CD4-positive, alpha-beta memory T cell (primary cell): ENCODE measurements at places on chromosomes 13 and 19. TPM values are rescaled to one million over a fixed set of nuclear protein-coding genes. Genes with fewer than 3 reads are reported as not detected.
A peak's percentile ranks its signal among the peaks of the same experiment; 100 is the strongest.

CACNG8 gene
- not detected for total RNA-seq

KLK8 gene
- not detected for total RNA-seq

POLD1 gene
- total RNA-seq: 40.4 TPM

KLK6 gene
- not detected for total RNA-seq

FCAR gene
- 0.29 TPM for total RNA-seq

IQCN gene
- total RNA-seq: 5.5 TPM

TNNI3 gene
- total RNA-seq: not detected

DLL3 gene
- 0.14 TPM for total RNA-seq

GRCh38 chr13:70432276-70432805 is 324.1 kb upstream of the KLHL1 start:
- H3K27ac ChIP-seq: no peak overlapping the region
- H3K4me1 ChIP-seq: no peaks in the 10 kb centered on the region
- no peak overlapping the region for H3K4me3 ChIP-seq
- H3K36me3 ChIP-seq: no peaks in the 10 kb centered on the region
- no peak for DNase-seq
- no peaks in the 10 kb centered on the region for H3K27me3 ChIP-seq

- no peak overlapping the region for H3K27ac ChIP-seq
- H3K4me3 ChIP-seq: no peak overlapping the region
- no peaks in the 10 kb centered on the region for H3K27me3 ChIP-seq
- DNase-seq: no peak
- no peaks in the 10 kb centered on the region for H3K36me3 ChIP-seq
Observed at GRCh38 chr13:74066937-74067336, 67.3 kb downstream of the KLF12 start.

- H3K27me3 ChIP-seq: peaks cover 19% of the 10 kb centered on the region
- no peak overlapping the region for H3K4me3 ChIP-seq
- no peak for DNase-seq
- no peak overlapping the region for H3K27ac ChIP-seq
Observed at GRCh38 chr19:13864667-13865570, 12.0 kb upstream of the NANOS3 start.

- H3K27me3 ChIP-seq: no peaks in the 10 kb centered on the region
- DNase-seq: no peak
- H3K4me3 ChIP-seq: no peak overlapping the region
- no peaks in the 10 kb centered on the region for H3K36me3 ChIP-seq
- H3K27ac ChIP-seq: no peak overlapping the region
Observed at GRCh38 chr19:21677696-21678418, 89.5 kb downstream of the ZNF100 start.

- no peak overlapping the region for H3K4me3 ChIP-seq
- DNase-seq: peak; percentile 41
- H3K36me3 ChIP-seq: no peaks in the 10 kb centered on the region
- no peaks in the 10 kb centered on the region for H3K27me3 ChIP-seq
Observed at GRCh38 chr13:101127741-101128353, 288.5 kb downstream of the NALCN start.

DNA sequence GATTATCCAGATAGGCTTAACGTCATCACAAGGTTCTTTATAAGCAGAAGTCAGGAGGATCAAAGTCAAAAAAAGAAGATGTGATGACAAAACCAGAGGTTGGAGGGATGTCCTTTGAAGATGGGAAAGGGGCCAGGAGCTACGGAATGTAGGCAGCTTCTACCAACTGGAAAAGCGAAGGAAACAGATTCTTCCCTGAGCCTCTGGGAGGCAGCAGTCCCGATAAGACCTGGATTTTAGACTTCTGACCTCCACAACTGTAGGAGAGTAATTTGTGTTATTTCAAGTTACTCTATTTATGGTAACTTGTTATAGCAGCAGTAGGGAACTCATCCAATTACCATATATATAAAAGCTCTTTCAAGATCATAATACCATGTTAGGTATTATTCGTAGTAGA is 98.8 kb upstream of the MYCBP2 start:
- no peaks in the 10 kb centered on the region for H3K4me1 ChIP-seq
- H3K4me3 ChIP-seq: no peak overlapping the region
- H3K27me3 ChIP-seq: no peaks in the 10 kb centered on the region

GRCh38 chr13:51999510-51999911 is 11.7 kb downstream of the ATP7B start:
- peaks cover 5% of the 10 kb centered on the region for H3K27me3 ChIP-seq
- no peak overlapping the region for H3K27ac ChIP-seq
- no peak for DNase-seq
- H3K36me3 ChIP-seq: no peaks in the 10 kb centered on the region

DNA sequence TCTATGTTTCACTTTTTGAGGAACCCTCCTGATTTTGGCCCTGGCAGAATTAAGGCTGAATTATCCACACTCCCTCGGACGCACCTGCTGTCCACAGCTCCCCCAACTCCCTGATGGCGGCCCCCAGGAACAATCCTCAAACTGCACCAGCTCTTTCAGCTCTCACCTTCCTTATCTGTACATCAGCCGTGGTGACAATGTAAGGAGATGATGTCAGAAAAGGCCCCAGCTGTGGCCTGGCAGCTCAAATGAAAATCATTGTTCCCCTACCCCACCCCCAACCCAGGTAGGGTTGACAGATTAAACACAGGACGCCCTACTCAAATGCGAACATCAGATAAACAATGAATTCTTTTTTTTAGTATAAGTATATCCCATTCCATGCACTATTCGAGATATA is 35.0 kb upstream of the KLF2 start:
- H3K27me3 ChIP-seq: no peaks in the 10 kb centered on the region
- H3K4me1 ChIP-seq: peaks cover 9% of the 10 kb centered on the region
- peak; percentile 38 for DNase-seq
- H3K27ac ChIP-seq: no peak overlapping the region
- H3K36me3 ChIP-seq: no peaks in the 10 kb centered on the region

DNA sequence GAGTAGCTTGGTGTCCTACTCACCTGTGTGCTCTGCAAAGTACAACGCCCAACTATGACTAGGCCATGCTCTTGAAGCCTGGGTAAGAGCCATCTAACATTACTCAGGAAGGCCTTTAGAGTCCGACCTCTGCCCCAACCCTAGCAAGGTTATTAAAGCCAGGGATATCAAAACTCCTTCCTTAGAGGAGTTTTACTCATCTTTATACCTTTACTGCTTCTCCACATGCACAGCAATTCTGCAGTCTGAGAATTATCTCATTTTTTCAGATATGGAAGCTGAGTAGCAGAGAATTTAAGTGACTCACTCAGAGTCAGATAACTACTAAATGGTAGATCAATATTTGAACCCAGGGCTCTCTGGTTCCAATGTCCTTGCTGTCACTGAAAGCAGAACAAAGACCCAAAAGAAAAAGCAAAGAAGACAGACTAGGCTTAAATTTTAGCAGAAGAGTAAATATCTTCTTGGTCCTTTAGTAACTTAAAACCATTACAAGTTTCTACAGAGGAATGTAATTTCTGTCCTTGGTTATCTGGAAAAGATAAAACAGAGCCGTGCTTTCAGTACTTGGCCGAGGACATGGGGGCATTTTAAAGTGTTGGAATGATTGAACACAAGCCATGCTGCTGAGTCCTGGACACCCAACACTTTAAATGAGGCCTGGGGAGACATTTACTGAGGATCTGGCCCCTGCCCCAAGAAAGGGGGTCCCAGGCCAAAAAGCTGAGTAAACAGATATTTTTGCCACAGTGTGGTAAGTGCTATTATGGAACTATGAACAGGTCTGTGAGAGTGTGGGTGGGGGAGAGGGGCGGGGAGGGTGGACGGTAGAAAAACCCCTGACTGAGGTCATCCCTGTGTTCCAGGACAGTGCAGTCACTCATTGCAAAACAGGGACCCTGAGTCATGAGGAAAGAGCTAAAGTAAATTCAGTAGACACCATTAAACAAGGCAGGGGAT is 18.4 kb upstream of the KPNA3 start:
- no peaks in the 10 kb centered on the region for H3K36me3 ChIP-seq
- no peak for DNase-seq
- H3K4me3 ChIP-seq: no peak overlapping the region
- no peak overlapping the region for H3K27ac ChIP-seq
- no peaks in the 10 kb centered on the region for H3K4me1 ChIP-seq
- H3K27me3 ChIP-seq: no peaks in the 10 kb centered on the region

DNA sequence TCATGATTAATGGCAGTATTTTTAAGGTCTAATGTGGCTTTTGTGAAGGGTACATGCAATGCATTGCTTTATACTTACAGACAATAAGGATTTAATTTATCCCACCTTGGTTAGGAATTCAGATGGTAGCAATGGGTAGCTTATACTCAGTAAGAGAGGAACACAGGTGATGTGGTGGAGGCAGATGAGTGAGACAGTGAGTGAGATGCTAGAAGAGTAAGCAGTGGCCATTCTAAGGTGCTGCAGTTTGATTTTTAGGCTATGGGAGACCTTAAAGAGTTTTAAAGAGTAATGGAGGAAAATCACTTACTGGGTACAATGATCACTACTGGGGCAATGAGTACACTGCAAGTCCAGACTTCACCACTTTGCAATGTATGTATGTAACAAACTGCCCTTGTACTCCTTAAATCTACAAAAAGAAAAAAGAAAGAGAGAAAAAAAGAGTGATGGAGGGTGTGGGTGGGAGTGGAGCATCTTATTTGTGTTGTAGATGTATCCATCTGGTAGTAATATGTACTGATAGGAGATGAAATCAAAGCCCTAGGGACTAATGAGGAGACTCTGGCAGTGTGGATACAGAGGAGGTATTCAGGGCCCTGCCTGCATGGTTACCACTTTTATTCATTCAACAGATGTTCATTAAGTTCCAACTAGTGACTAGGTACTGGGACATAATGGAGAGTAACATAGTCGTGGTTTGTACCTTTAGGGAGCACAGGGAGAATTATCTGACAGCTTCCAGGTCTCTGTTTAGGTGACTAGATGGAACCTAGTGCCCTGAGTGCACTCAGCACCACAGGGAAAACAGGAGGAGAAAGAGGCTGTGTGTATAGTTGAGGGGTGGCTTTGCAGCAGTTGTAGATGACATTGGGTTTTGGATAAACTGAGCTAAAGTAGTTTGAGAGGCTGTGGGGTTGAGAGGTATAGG is 99.0 kb downstream of the GPC6 start:
- no peaks in the 10 kb centered on the region for H3K4me1 ChIP-seq
- no peak for DNase-seq
- no peak overlapping the region for H3K27ac ChIP-seq
- no peaks in the 10 kb centered on the region for H3K27me3 ChIP-seq

- H3K4me3 ChIP-seq: no peak overlapping the region
- peaks cover 20% of the 10 kb centered on the region for H3K4me1 ChIP-seq
- no peak for DNase-seq
Observed at GRCh38 chr19:49912965-49913685, 15.9 kb upstream of the ATF5 start.
